ENCODE measurements at places on chromosomes 2 and 18. TPM values are rescaled to one million over a fixed set of nuclear protein-coding genes. Genes with fewer than 3 reads are reported as not detected.

DNA sequence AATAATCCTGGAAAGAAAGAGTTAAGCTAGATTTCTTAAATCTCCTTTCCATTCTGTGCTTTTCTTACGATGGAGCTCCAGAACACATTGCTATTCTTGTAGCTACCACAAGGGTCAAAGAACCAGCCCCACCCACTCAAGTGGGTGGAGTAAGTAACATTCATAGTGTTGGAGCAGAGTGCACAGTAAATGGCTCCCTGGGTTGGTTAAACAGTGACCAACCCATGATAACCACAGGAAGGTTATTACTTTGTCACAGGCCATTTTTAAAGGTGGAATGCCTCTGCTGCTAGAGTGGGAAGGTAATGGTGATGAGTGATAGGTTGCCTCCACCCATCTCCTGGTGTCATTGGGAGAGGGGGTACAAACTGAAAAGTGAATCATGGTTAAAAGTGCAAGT lies 13.9 kb downstream of the ARPC2 start:
- no peak for DNase-seq

DNA sequence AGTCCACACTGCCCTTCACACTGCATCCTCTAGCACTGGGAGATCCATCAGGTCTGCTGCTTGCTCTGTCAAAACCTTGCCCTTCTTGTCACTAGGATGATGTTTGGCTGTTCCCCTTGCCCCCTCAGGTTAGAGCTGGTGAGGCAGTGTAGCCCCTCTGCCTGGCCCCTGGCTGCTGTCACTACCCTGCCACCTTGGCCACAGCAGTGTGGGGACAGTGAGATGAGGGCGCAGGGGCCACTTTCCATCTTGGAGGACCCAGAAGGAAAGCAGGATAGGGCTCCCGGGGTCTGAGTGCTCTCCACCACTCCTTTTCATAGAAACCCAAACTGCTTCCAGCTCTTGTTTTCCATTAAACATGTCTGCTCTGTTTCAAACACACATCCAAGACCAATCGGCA lies 19.9 kb downstream of the THSD7B start:
- DNase-seq = no peak

The COA5 gene
- polyA plus RNA-seq = 39.5 TPM

The DAPL1 gene
- not detected for polyA plus RNA-seq

- DNase-seq = no peak
These were observed 164.9 kb upstream of the HAAO start for GRCh38 chr2:42957109-42957860.

DNA sequence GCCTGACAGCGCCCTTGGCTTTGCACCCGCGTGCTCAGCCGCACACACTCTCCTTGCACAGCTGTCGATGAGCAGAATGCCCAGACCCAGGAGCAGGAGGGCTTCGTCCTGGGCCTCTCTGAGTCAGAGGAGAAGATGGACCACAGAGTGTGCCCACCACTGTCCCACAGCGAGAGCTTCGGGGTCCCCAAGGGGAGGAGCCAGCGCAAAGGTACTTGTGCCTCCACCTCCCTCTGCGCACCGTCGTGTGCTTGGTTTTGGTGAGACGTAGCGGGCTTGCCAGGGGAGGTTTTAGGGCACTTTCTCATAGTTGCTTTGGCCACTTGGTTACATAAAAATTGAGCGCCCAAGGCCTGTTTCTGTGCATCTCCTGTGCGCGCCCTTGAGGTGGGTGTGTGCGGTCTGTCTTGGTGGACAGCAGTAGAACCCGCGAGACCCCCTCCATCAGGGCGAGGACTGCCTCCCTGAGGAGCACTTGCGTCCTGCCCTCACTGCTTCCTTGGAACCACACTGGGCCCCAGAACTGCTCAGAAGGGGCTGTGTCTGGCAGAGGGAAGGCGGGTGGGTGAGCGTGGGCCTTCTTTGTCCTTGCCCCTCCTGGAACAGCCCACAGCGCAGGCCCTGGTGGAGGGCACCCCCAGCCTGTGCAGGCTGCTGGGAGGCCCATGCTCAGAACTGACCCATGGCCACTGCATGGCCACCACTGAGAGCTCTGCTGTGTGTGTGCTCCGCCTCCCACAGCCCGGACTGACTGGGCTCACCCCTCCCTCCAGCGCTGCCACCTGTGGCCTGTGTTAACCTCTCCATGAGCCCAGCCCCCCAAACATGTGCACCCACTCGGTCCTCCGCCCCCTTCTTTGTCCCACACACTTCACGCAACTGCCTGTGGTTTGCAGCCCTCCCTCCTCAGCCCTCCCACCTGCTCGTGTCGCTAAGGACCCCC lies 95.9 kb downstream of the DGKD start:
- no peak for DNase-seq

GRCh38 chr2:238651306-238652052 lies 196.4 kb upstream of the TWIST2 start:
- DNase-seq = no peak

- DNase-seq = no peak
These were observed 860.0 kb upstream of the ZEB2 start for GRCh38 chr2:145379934-145380333.

- DNase-seq = no peak
These were observed 96.5 kb downstream of the ZFP36L2 start for GRCh38 chr2:43129676-43130547.

The POTEC gene
- not detected for polyA plus RNA-seq

DNA sequence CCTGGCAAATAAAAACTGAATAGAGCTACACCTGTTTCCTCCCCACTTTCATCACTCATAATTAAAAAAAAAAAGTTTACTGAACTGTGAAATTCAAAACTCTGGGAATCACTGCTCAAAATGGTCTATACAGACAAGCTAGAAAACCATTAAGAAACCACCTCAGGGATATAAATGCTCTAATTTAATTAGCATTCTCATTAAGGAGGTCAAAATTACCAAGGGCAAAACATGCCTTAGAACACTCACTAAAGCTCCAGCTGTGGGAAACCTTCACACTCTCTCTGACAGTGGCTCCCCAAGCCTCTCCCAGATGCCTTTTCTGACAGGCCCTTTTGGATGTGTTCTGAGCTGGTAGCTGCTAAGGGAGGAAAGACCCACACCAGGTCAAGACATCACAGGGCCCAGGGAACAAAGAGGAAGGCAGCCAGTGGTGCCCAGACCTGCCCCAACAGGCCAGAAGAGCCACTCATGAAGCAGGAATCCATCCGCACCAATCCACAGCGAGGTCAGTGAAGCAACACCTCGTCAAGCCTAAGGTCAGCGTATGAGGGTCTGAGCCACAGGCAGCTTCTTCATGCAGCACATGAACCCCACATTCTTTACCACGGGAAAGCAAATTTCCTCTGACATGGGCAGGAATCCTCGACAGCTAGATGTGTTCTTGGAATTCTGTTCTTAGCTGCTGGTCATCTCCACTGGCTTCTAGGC lies 35.6 kb downstream of the XDH start:
- DNase-seq = no peak

- no peak for DNase-seq
These were observed 63.5 kb upstream of the NFE2L2 start for GRCh38 chr2:177328056-177328455.

All from heart left ventricle (tissue), 16 donors.